ENCODE measurements at places on chromosomes 3 and 15. TPM values are rescaled to one million over a fixed set of nuclear protein-coding genes. Genes with fewer than 3 reads are reported as not detected.

Gene FGF7
- 0.11 TPM for total RNA-seq

Gene SLC15A2
- total RNA-seq = 3.9 TPM

Gene ITPKA
- 0.24 TPM for total RNA-seq

Gene SCAANT1
- not detected for total RNA-seq

Gene NOX5
- not detected for total RNA-seq

Gene ADCY5
- not detected for total RNA-seq

Gene SLC12A1
- not detected for total RNA-seq

Gene GRAMD1C
- 0.70 TPM for total RNA-seq

Gene FETUB
- not detected for total RNA-seq

Gene ZNF501
- total RNA-seq = 3.6 TPM

Gene PSTPIP1
- 212 TPM for total RNA-seq

Gene SCAMP5
- 1.1 TPM for total RNA-seq

Gene PPP1R14D
- not detected for total RNA-seq

Gene GOLGA8M
- 5.2 TPM for total RNA-seq

Gene AQP9
- not detected for total RNA-seq

Gene TPRG1
- 0.86 TPM for total RNA-seq

Gene RFTN1
- total RNA-seq = 59.9 TPM

Gene STIMATE
- 26.5 TPM for total RNA-seq

Gene P3H2
- not detected for total RNA-seq

Gene CSTA
- total RNA-seq = not detected

All from activated CD8-positive, alpha-beta T cell treated with anti-CD3 and anti-CD28 coated beads, Interleukin-2, amount 10 ng/mL, durations not matched to agents 7 days and 5 days (primary cell).